ENCODE measurements at places on chromosomes 2 and 18.

DNA sequence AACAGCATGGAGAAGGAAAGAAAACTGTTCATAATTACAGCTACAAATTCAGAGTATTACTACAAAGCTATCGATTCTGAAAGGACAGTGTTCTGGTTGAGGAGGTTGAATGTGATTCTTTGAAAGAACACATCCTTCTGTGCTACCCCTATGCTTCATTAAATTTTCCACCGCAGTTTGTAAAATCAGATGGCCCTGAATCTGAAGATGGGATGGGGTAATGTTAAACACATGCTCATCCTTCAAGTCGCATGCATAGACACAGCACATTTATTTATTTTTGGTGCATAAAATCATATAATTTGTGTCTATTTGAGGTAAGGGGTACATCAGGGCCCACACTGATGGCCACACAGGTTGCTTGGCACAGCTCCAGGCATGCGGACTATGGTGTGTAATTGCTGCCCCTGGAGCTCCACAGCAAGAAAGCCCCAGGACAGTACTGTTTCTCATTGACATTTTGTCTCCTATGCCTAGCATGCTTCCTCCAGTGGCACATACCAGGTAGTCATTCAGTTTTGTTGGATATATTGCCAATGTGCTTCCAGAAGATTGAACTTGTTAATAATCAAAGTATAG is 238.8 kb upstream of the TANK start:
- no peak for DNase-seq

- DNase-seq = no peak
Observed at GRCh38 chr2:136131961-136132824, 14.2 kb upstream of the CXCR4 start.

DNA sequence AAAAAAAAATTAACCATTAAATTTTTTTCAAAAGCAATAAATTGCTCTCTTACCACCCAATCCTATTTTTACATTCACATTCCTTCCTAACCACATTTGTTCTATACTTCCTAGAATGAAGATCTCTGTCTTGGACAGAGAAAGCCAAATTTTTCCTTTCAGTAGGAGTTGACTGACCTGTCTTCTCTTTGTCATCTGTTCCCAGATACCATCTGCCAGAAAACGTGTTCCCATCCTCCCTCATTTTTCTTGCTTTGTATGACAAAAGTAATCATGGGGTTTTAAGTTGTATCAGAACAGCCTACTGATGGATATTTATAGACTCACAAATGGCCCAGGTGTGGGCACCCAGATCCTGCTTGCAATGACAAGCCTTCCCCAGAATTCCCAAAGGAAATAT is 182.1 kb downstream of the CYP26B1 start:
- no peak for DNase-seq

GRCh38 chr2:9310377-9310776 is 103.8 kb downstream of the ASAP2 start:
- DNase-seq = no peak

DNA sequence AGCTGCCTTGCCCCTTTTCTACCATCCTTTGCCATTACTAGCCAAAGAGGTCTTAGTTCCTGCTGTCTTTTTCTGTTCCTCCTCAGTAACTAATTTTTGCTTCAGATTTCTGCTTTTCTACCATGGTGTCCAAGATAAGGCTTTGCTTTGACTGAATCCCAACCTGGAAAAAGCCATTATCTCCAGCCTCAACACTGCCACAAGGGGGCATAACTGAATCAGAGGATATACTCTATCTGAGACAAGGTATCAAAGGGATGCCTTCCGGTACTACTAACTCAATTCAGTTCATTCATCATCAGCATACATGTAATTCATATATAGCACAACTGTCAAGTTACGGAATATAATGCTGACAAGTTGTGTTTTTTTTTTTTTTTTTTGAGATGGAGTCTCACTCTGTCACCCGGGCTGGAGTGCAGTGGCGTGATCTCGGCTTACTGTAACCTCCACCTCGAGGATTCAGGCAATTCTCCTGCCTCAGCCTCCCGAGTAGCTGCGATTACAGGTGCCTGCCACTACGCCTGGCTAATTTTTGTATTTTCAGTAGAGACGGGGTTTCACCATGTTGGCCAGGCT is 11.4 kb downstream of the OSGEPL1 start:
- peak; percentile 61 for DNase-seq

- DNase-seq = no peak
Observed at GRCh38 chr2:176039375-176039774, 37.3 kb upstream of the LNPK start.

GRCh38 chr2:28354920-28355520 is 37.6 kb upstream of the FOSL2 start:
- DNase-seq = no peak

GRCh38 chr18:77147418-77147852 is 14.9 kb upstream of the MBP start:
- no peak for DNase-seq

GRCh38 chr2:181177376-181177775 is 197.0 kb downstream of the UBE2E3 start:
- DNase-seq = no peak

GRCh38 chr2:28598484-28598883 is 102.6 kb downstream of the PLB1 start:
- no peak for DNase-seq

DNA sequence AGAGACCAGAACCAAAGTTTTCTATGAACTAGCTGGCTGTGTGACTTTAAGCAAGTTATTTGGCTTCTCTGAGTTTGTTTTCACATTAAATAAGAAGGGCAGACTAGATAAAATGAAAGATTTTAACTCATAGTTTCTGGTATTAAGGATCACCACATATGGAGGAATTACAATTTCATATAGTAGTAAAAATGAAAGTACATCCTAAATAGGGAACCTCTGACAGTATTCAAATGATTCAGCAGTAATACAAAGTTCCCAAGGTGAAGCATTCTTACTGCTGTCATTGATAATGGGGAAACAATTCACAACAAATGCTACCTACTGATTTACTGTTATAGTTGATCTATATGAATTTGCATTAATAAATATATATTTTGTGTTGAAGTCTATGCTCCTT is 170.3 kb upstream of the VRK2 start:
- DNase-seq = no peak

Data from testis (tissue), 5 donors.